ENCODE measurements at places on chromosomes 2 and 18.

- no peak for DNase-seq
Observed at GRCh38 chr2:24276349-24276899, 83.9 kb downstream of the ITSN2 start.

GRCh38 chr2:111975053-111975552 is 76.7 kb downstream of the MERTK start:
- DNase-seq, result no peak

GRCh38 chr2:150672311-150672710 is 184.8 kb upstream of the RND3 start:
- DNase-seq, result no peak

- no peak for DNase-seq
Observed at GRCh38 chr2:96867756-96868554, 1.9 kb downstream of the SEMA4C start.

DNA sequence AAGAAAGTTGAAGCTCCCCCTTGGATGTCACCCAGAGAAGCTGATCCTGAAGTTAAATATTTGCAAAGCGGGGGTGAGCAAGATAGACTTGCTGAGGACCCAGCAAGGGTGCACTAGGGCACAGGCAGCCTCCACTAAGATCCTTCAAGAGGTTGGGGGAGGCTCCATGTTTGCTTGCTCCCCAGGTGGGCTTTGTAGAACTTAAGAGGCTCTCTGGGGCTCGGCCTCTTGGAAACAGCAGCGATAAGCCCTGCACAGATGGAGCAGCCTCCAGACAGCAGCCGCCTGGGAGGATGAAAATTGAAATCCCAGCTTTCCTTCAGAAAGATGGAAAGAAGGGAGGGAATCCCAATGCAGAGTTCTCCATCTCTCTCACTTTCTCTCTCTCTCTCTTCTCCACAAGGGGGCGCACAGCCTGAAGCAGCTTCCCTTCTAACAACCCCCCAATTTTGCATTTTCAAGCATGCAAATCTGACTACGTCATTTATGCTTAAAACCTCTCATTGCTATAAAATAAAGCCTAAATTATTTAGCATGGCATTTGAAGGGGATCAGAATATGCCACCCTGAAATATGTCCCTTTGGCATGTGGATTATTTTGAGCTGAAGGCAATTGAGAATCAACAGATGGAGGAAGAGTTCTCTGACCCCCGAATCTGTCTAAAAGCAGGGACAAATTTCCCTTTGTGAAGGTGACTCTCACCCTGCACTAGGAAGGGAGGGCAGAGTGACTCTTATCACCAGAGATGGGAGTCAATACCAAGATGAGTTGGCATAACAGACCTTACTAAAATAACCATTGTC is 185.7 kb upstream of the KLHL29 start:
- no peak for DNase-seq

GRCh38 chr2:168277276-168277675 is 29.9 kb upstream of the STK39 start:
- DNase-seq, result no peak

DNA sequence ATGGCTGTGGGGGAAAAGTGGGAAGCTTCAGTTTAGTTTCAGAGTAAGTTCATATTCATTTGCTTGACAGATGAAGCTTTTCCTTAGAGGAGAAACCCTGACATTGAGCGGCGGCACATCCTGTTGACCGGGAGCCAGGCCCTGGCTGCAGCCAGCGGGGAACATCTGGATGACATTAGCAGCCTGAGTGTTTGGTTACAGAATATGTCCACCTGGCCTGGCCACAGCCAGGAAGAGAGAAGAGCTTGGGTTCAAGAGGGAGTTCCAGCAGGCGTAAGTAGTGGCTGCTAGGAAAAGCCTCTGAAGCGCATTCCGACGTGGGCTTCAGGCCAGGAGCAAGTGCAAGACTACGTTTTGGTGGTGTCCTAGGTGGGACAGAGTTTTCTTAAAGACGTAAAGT is 144.9 kb upstream of the MYCN start:
- DNase-seq, result no peak

DNA sequence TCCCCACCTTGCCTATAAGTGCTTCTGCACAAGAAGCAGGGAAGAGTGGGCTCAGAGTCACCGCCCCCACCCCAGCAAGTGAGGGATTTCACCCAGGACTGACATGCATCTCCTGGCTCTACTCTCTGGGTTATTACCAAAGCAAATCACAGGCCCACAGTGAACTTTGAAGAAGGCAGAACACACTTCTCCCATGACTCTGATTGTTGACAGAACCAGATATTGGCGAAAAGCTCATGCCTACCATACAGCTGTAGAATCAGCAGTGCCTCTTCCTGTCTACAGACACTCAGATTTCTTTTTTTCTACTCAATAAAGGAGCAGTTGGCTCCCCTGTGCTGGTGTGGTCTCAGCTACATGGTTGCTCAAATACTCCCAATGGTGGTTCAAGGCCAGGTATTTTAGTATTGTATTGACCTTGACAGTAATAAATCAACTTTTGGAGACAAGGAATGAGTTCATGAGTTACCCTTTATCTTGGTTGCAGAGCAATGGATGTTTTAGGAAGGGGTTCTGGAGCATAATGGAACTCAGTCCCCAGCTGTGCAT is 512.9 kb upstream of the ID2 start:
- DNase-seq, result no peak

- no peak for DNase-seq
Observed at GRCh38 chr2:54207666-54208195, 48.3 kb downstream of the TSPYL6 start.

- no peak for DNase-seq
Observed at GRCh38 chr2:180101846-180102245, 94.7 kb upstream of the CWC22 start.

GRCh38 chr2:46411985-46412384 is 67.4 kb upstream of the TMEM247 start:
- no peak for DNase-seq

DNA sequence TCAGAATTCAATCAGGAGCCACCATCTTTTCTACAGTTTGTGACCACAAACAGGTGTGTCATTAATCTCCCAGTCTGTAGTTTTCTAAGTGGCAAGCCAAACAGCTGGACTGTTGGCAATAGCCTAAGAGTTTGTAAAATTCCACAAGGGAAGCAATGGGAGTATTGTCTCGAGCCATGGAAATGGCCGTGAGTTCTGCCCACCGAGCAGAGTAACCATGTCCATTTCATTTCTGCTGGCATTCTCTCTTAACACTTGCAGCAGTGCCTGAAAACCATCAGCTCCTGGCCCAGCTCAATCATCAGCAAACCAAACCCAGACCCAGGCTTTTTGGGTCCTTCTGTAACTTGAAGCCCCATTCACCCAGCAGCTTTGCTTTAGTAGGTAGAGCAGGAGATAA is 387.8 kb upstream of the CDH7 start:
- no peak for DNase-seq

GRCh38 chr2:81163583-81163982 is 859.0 kb upstream of the LRRTM1 start:
- no peak for DNase-seq

DNA sequence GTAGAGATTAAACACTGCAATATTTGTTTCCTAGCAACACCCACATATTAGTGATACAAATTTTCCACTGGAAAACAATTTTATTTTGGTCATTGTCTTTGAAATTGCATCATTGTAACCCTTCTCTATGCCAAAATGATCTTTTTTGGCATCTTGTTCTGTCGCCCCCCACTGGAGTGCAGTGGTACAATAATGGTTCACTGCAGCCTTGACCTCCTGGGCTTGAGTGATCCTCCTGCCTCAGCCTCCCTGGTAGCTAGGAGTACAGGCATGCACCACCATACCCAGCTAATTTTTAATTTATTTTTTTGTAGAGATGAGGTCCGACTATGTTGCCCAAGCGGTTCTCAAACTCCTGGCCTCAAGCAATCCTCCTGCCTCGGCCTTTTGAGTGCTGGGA is 117.4 kb downstream of the PIK3C3 start:
- DNase-seq, result no peak

- DNase-seq, result no peak
Observed at GRCh38 chr2:36416370-36417165, 61.0 kb downstream of the CRIM1 start.

DNA sequence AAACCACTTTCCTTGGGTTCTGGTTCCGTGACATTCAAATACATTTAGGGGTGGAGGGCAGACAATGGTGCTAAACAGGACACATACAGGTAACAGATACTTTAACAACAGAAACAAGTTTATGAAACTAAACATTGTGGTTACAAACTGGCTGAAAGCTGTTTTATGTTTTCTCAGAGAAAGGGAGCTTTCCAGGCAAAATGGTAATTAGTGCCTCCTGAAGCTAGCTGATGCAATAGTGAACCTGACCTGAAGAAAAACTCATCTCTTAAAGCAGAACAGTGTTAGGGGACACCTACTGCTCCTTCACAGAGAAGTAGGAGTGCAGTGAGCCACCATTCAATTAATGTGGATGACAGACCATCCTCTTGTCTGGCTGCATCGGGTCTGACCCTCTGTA is 138.9 kb downstream of the CCDC148 start:
- DNase-seq, result no peak

DNA sequence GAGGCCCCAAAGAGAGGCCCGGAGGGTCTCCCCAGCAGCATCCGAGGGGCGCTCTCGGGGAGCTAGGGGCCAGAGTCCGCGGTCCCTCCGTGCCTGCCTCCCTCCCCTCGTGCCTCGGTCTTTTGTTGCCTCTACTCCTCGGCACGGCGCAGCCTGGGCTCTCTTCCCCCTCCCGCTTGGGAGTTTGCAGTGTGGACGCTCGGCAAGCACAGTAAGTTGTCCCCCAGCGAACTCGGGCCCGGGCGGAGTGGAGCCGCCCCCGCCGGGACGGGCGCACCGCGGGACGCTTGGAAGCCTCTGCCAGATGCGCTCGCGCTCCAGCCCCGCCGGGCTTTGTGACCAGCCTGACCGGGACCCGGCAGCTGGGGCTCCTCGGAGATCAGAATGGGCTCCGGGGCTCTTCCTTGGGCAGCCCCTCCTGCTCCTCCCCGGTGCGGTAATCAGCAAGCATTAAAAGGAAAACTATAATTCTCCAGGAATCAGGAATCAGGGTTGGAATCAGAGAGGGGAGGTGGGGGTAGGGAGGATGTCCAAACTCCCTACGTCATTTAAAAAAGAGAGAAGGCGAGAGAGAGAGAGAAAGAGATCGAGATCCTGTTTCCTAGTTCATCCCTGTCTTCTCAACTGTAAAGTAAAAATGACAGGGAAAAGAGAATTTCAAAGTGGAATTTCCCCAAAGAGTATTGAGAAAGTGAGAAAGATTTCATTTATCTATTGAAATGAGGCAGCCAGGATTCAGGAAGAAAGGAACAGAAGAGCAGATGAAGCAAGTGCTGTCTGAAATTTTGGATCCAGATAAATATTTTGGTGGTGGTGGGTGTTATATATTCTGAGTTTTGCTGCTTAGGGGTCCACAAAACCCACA is 786 bp upstream of the TMEM200C start:
- DNase-seq, result no peak

- no peak for DNase-seq
Observed at GRCh38 chr2:55159037-55159651, 72.9 kb downstream of the CLHC1 start.

DNA sequence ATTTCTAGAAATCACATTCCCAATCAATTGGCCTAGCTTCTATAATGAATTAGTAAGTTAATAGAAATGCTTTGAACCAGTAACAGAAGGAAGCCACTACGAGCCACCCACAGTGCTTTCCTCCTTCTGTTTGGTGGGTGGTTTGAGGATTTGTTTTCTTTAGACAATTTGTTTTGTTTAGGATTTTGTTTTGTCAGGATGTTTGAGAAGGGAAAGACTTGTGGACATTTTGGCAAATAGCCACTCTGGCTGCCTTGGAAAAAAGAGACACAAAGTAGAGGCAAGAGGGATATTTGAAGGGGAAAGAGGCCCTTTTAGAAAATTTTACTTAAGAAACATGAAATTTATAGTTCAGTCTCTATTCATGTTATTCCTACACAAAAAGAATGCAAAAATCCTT is 47.7 kb downstream of the TANK start:
- no peak for DNase-seq

DNA sequence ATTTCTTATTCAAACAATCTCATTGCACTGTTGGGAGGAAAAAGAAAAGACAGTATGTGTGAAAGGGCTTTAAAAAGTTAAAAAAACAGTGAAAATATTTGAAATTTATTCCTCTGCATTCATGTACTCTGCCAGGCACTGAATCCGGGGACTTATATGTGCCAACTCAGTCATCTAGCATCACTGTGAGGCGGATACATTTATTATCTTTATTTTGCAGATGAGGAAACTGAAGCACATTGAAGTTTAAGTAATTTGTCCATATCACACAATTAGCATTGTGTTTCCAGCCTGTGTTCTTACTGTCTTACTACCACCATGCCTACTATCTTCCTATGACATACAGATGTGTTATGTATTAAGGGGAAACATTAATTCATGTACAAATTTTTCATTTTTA is 1.8 kb downstream of the LCLAT1 start:
- DNase-seq, result no peak

- no peak for DNase-seq
Observed at GRCh38 chr2:18630101-18630500, 40.7 kb upstream of the NT5C1B start.

GRCh38 chr2:37617119-37617892 is 54.1 kb downstream of the CDC42EP3 start:
- no peak for DNase-seq

DNA sequence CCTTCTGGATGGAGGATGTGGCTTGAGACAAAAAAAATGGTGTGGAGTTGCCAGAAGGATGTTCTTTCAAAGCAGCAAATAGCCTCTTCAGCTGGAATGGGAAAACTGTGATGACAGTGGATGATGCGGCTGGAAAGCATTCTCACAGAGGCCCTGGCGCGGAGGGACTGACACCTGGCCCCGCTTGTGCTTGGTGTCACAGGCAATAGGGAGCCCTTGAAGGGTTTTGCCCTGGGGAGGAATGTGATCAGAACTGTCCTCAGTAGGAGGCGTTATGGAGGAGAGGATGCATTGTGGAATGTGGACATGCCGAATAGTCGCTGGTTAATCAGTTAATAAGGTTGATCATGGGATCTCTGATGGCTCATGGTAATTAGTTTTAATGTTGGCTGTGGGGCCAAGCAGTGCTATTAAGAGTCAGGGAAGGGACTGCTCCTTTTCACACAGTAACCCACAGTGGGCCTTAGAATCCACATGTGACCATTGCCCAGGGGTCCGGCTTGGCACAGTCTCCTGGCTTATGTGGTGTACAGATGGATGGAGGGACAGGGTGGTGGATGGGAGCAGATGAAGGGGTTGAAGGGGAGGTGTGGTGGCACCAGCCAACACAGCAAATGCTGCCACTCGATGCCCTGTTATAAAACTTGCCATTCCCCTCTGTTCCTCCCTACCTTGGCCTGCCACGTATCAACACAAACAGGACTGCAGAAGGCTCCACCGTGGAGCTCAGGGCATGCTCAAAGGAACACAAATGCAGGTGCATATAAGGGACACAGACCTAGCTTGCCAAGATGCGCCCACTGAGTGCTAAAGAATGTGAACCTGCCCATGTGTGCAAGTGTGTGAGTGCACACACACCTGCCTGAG is 71.7 kb downstream of the CIB4 start:
- no peak for DNase-seq

GRCh38 chr2:96844405-96844808 is 586 bp upstream of the ANKRD23 start:
- DNase-seq, result no peak
